NCI-H1417 treated with DMSO at 0.1 percent for 48 hours (cell line): ENCODE measurements at places on chromosomes 4 and X.

- no peak for DNase-seq
Measured at GRCh38 chrX:1386338-1387127, 5.4 kb downstream of the SLC25A6 start.

DNA sequence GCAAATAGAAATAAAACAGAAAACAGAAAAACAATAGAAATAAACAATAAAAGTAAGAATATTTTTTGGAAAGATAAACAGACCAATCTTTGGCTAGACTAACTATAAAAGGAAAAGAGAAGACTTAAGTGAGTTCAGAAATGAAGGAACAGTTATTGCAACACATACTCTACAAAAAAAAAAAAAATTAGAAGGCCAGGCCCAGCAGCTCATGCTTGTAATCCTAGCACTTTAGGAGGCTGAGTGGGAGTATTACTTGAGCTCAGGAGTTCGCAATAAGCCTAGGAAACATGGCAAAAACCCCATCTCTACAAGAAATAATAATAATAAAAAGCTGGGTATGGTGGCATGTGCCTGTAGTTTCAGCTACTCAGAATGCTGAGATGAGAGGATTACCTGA, 336.7 kb downstream of the DTHD1 start:
- DNase-seq, result no peak

DNA sequence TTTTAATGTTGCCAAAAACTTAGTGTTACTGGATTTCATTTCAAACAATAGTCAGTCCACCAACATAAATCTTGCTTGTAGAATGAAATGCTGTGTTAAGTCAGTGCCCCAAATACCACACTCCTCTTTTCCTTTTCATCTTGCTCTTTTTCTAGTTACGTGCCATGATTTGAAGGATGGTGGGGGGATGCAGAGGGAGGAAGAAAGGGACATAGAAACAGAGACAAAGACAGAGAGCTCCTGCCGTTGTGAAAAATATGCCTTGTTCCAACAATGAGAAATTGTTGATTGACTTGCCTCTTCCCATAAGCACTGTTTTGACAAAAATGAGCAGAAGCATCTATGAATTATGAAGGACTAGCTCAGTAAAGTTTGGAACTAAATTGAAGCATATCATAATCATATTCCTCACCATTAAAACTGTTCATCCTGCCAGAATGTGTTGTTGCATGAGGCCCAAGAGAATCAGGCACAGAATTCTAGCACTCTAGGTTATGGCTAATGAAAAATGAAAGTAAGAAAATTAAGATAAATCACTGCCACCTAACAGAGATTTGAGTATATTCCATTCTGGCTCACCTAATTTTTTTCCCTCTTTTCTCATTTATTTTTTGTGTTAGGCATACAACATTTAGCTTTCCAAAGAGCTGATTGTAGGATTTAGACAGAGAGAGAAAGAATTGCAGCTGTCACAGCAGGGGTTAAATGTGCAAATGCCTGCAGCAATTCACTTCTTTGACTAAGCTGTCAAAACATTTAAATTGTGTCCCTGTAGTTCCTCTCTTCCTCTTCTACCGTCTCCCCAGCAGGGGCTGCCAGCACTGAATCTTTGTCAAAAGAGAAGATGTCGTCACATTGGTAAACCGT, 111.6 kb upstream of the PTPN13 start:
- peak; percentile 50 for DNase-seq

DNA sequence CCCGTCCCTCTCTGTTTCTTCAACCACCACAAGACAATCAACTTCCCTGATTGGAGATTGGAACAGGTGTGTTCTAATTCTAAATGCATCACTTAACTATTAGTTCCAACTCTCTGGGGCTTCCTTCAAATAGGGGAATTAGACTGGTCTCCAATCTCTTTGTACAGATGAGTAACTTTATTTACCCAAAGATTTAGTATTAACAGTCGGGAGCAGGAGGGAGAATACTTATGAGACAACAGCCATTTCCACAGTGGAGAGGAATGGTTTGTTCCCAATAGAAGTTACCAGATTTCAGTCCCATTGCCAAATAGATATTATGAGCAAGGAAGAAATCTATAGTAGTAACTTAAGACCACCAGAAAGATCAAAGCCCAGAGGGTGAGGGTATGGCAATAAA, 46.2 kb downstream of the CASK start:
- DNase-seq, result no peak

DNA sequence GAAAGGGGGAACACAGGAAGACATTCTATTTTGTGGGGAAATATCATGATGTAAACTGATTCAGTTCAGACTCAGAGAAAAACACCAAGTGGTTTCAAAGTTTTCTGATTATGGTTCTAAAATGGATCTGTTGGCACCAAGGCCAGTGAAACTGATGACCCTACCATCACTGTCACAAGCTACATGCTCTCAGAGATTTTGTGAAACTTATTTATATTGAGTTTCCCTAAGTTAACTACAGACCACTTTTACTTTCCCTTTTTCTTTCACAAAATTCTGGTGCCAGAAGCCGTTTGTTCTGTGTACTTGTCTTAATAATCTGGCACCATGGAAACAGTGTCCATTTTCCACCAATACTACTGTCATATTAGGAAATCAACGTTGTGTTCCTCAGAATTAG, 43.4 kb upstream of the CABS1 start:
- DNase-seq, result no peak
